Fibroblast of gingiva (primary cell): ENCODE measurements at places on chromosomes 6 and 20.

- DNase-seq = no peak
Measured at GRCh38 chr6:159305804-159306537, 136.8 kb downstream of the FNDC1 start.

GRCh38 chr6:29439006-29439405 is at the start of gene OR10C1:
Gene OR10C1 (plus strand): TSS chr6:29439306. CDS start chr6:29440016, 710 bp downstream.
- DNase-seq = no peak

DNA sequence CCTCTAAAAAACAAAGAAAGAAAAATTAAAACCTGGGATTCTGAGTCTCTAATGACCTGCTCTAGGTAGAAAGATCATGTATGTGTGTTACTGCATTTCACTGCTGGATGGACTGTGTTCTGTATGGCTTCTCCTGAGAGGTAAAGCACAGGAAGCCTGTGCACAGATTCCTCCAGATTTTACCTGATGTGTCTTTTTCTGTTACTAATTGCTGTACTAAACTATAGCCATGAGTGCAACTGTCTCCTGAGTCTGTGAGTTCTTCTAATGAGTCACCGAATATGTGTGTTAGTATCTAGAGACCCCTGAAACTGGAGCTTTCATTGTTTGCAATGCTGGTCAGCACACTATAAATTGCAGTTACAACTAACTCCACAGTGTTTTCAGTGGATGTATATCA is 270.8 kb downstream of the CDKAL1 start:
- no peak for DNase-seq

- DNase-seq = no peak
Measured at GRCh38 chr6:14986370-14986769, 259.5 kb upstream of the JARID2 start.

- DNase-seq = peak; percentile 17
Measured at GRCh38 chr6:20946022-20946421, 411.8 kb downstream of the CDKAL1 start.

DNA sequence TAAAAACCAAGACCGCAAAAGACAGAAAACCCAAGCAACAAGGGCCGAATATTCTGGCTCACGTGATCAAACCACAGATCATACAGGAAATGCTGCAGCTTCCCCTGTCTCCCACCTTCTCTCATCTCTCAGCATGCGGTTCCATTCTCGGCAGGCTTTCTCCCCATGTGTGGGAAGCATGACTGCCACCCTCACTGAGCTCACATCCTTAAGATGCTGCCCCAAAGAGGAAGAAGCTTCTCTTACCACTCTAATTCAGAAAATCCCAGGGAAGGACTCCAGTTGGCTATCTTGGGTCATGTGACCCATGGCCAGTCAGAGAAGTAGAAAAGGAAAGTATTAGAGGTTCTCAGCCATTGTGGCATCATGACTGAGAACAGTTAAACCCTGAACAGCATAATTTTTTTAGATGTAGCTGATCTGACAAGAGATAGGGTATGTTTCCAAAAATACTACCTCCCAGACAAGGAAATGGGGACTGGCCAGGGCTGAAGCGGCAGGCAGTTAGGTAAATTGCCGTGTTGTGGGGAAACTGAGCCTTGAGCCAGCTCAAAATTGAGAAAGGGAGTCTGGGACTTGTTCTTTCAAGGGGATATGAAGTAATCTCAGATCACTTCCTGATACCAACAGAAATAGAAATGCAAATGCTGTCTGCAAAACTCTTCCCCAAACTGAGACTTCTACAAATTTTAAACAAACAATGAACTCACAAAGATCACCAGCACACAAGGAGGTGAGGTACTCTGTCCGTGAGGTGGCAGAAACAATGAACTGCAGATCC is 37.1 kb upstream of the GRM4 start:
- DNase-seq = no peak

- no peak for DNase-seq
Measured at GRCh38 chr6:149359440-149359839, 40.6 kb upstream of the SUMO4 start.

GRCh38 chr20:59195316-59195993 is 31.8 kb downstream of the ZNF831 start:
- no peak for DNase-seq

GRCh38 chr20:55054453-55054852 is 579.1 kb downstream of the DOK5 start:
- no peak for DNase-seq

GRCh38 chr6:144952456-144953240 is 667.5 kb downstream of the UTRN start:
- DNase-seq = no peak

- peak; percentile 9 for DNase-seq
Measured at GRCh38 chr6:45387236-45387635, 9.5 kb upstream of the SUPT3H start.

DNA sequence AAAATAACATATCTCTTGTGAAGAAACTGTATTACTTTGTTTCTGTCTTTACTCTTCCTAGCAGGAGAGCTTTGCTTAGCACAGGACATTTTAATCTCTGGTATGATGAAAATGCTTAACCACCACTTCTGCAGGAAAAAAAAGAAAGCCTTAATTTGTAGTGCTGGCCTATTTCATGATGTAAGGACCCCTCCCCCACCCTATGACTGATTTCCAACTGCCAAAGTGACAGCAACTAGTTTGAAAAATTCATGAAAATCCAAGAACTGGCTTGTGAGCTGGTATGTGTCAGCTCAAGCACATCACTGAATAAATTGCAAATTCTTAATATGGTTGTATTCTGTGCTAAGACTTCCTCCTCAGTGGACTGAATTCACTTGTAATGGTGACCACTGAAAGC is 125.3 kb downstream of the REV3L start:
- no peak for DNase-seq

DNA sequence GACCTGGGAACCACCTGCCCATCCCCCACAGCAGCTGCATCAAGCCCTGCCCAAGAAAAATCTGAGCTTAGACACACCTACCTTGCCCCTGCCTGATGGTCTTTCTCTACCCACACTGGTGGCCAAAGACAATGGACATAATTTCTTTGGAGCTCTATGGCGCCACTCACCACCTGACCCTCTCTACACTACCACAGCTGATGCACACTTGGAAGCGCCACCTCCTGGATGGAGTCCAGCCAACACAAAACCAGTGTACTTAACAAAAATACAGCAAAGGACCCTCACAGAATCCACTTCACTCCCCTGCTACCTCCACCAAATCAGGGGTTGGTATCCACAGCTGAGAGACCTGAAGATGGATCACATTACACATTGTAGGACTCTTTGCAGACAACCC is 39.7 kb upstream of the CLVS2 start:
- no peak for DNase-seq

DNA sequence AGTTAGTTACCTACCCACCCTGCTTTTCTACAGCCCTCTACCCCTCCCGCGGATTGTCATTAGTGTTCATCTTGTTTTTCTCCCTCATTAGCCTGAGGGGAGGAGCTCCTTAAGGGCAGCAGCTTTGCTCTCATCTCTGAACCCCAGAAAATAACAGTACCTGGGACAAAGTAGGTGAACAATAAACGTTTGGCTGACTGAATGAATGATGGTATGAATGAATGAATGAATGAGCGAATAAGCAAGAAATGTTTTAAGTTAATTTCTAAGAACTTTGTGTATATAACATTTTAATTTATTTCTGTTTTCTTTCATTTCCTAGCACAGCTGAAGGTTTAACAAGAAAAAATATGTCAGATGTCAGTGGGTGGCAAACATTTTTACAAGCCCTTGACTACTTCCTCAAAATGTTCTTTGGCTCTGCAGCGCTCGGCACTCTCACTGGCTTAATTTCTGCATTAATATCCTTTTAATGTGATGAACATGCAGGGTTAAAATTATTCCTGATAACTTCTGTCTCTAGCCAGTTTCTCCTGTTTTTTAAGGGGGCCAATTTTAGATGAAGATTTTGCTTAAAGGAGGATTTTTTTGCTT is 50.1 kb downstream of the SLC9A8 start:
- DNase-seq = no peak

DNA sequence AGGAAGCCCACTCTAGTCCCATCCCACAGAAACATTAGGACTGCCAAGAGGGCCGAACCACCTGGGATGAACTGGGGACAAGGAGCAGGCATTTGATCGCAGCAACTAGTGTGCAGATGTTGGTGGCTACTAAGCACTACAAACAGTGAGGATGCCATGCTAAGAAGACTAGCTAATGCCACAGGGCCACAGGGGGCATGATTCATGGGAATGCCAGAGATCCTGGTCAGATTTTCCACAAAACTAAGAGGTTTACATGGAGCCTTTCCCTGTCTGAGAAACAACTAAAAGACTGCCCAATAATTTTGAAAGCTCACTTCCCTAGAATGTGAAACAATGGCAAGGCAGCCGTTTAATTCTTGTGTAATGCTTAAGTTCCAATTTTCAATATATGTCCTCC is 375.9 kb upstream of the PTCHD4 start:
- DNase-seq = no peak

DNA sequence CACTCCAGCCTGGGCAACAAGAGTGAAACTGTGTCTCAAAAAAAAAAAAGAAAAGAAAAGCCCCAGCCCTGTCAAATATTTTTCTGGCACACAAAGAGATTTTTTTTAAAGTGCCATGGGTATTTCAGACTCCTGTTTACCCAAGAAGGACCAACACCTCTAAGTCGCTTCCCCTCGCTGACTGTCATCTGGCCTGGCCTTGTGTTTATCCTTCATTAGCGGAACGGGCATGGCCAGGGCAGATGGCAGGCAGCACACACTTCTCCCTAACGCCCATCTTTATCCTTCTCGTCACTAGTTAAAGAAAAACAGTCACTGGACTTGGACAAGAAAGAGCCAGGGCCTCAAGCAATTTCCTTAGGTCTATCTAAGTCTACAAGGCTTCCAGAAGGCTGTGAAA is 7.3 kb upstream of the CBFA2T2 start:
- no peak for DNase-seq

GRCh38 chr6:107132330-107132954 is 17.1 kb upstream of the BEND3 start:
- DNase-seq = no peak
